ENCODE measurements at places on chromosomes 1 and 21. TPM values are rescaled to one million over a fixed set of nuclear protein-coding genes. Genes with fewer than 3 reads are reported as not detected.

KRTAP7-1 gene
- not detected for total RNA-seq

NHLH1 gene
- 0.70 TPM for total RNA-seq

CELA2A gene
- total RNA-seq = not detected

ITGB2 gene
- 0.61 TPM for total RNA-seq

Measured in astrocyte (in vitro differentiated cells and primary cell).